Ascending aorta (tissue), 2 donors: ENCODE measurements at places on chromosomes 1 and 21. TPM values are rescaled to one million over a fixed set of nuclear protein-coding genes. Genes with fewer than 3 reads are reported as not detected.

ADGRL2 gene
- total RNA-seq = 48.9 TPM

AMIGO1 gene
- 4.7 TPM for total RNA-seq

EDARADD gene
- total RNA-seq = not detected

UBE2U gene
- total RNA-seq = not detected

CLCA2 gene
- not detected for total RNA-seq

SLAMF8 gene
- 6.7 TPM for total RNA-seq

KRTAP11-1 gene
- total RNA-seq = not detected

ATP6V1G3 gene
- not detected for total RNA-seq

FGR gene
- 10.4 TPM for total RNA-seq

KRTAP13-2 gene
- total RNA-seq = not detected

CCDC27 gene
- total RNA-seq = not detected

NPPB gene
- not detected for total RNA-seq

USH2A gene
- total RNA-seq = not detected

TAS1R1 gene
- not detected for total RNA-seq

UTS2 gene
- not detected for total RNA-seq

HUNK gene
- 0.64 TPM for total RNA-seq

ANGPTL3 gene
- not detected for total RNA-seq

KRTCAP2 gene
- total RNA-seq = 146 TPM

TNFRSF8 gene
- total RNA-seq = 22.8 TPM

TNFRSF1B gene
- 139 TPM for total RNA-seq

DCST2 gene
- 0.64 TPM for total RNA-seq

PKN2 gene
- total RNA-seq = 7.3 TPM

NR1I3 gene
- 0.21 TPM for total RNA-seq

PADI2 gene
- total RNA-seq = 0.21 TPM

LYPD8 gene
- total RNA-seq = not detected

GLMP gene
- 58.0 TPM for total RNA-seq

MEGF6 gene
- 194 TPM for total RNA-seq

IGSF21 gene
- total RNA-seq = 2.4 TPM

CRNN gene
- total RNA-seq = 0.21 TPM

SLC25A34 gene
- 5.7 TPM for total RNA-seq

RNF186 gene
- total RNA-seq = not detected

SLC25A24 gene
- total RNA-seq = 7.0 TPM

CA6 gene
- total RNA-seq = not detected

RPE65 gene
- total RNA-seq = not detected

GBP5 gene
- total RNA-seq = not detected

NCAM2 gene
- 7.2 TPM for total RNA-seq

WNT3A gene
- total RNA-seq = not detected

ENO1 gene
- total RNA-seq = 637 TPM

HSD17B7 gene
- 6.6 TPM for total RNA-seq

S100A1 gene
- total RNA-seq = not detected

OLFM3 gene
- total RNA-seq = not detected

C8B gene
- 347 TPM for total RNA-seq

KRTAP19-1 gene
- total RNA-seq = not detected

SHISAL2A gene
- total RNA-seq = not detected

F13B gene
- total RNA-seq = not detected

IGSF5 gene
- total RNA-seq = not detected

LMOD1 gene
- total RNA-seq = 316 TPM

DNAH14 gene
- total RNA-seq = 1.4 TPM

CD52 gene
- not detected for total RNA-seq

TOMM40L gene
- total RNA-seq = 26.6 TPM

HAO2 gene
- not detected for total RNA-seq

CASZ1 gene
- 25.8 TPM for total RNA-seq

ST6GALNAC5 gene
- total RNA-seq = 32.9 TPM

OTUD7B gene
- total RNA-seq = 7.1 TPM

MTARC1 gene
- total RNA-seq = 2.2 TPM

SPATA1 gene
- total RNA-seq = not detected

IVL gene
- total RNA-seq = not detected

MATN1 gene
- total RNA-seq = 0.85 TPM
